Liver (tissue), 10 donors: ENCODE measurements at places on chromosomes 1 and 21. TPM values are rescaled to one million over a fixed set of nuclear protein-coding genes. Genes with fewer than 3 reads are reported as not detected.
A peak's percentile ranks its signal among the peaks of the same experiment; 100 is the strongest.

- no peak for DNase-seq
Measured at GRCh38 chr1:154962156-154962749, 671 bp upstream of the PYGO2 start.

- DNase-seq = no peak
Measured at GRCh38 chr1:198068285-198068684, 88.5 kb upstream of the NEK7 start.

DNA sequence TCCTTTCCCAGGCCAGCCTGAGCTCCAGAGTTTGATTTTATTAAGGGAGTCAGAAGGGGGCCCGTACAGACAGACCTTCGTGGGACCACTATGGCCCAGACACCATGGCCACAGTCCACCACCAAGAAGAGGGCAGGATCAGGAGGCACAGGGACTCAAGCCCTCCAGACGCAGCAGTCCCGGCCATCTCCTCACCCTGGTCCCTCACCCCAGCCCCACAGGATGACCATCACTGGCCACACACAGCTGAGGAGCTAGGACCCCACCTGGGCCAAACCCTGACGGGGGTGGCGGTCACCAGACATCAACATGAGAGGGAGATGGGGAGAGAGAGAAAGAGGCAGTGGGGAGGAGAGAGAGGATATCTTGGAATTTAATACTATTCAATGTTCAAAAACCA, 29.2 kb upstream of the AGPAT3 start:
- DNase-seq = no peak

DNA sequence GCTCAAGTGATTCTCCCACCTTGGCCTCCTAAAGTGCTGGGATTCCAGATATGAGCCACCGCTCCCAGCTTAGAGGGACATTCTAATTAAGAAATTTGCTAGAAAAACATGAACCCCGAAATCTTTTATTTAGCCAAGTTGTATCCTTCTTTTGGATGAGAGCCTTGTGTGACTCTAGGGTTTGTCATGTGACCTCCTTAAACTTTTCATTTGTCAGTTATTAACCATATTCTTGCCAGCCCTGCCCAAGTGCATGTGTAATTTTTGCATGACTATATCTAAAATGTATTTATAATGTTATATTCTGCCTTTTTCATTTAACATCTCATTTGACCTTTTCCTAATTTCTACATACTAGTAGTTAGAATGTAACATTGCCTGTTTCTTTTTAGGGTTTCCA, 1.9 kb downstream of the UTP25 start:
- DNase-seq = no peak

DNA sequence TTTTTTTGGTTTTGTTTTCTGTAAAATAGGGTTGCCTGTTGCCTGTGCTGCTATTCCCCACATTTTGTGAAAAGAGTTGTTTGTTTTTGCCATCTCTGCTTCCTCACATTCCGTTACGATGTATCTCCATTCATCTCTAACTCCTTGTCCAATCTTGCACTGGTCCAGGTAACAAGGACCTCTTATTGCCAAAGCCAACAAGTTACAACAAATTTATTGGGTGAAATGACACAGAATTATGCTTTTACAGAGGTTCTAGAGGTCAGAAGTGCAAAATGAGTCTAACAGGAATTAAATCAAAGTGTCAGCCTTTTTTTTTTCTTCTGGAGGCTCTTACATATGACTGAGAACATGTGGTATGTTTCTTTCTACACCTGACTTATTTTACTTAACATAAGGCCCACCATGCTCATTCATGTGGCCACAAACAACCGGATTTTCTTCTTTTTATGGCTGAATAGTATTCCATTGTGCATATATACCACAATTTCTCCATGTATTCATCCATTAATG, 787.9 kb upstream of the B3GALT2 start:
- DNase-seq = no peak

DNA sequence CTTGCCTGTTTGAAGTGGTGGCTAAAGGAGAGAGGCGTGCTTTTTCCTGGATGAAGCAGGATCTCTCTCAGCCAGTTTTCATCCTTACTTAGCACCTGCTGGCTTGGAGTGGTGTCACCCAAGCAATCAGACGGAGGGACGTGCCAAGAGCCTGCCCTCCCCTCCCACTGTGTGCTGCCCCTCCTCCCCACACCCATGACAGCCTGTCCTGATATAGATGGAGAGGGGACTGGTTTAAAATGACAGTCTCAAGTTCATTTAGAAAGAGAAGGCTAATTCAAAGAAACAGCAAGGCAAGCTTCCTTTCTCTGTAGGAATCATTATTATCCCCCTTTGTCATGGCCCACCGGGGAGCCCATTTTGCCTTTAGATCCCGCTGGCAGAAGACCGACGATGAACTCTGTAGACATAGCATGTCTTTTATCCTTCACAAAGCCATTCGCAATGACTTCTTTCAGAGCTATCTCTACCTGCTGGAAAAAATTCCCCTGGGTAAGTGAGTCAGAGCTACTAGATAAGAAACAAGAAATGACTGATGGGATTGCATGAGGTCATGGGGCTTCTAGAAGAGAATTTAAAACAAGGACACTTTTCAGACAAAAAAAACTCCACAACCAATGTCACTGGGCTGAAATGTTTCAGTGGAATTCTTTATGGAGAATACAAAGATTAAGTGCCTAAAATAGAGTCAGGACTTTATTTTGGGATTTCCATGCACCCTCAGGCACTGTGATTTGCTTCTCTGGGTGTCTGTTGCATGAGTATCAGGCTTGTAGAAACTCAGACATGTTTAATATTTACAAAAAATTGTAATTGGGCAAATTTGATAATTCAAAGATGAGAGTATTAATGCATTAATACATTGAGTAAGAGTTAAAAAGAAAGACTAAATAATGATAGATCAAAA, at the start of gene NTMT2:
Gene NTMT2, plus strand, starts transcription at position 190 of the 907 bp plus-strand sequence. Its CDS starts 149 bp downstream, at position 339.
- no peak for DNase-seq

DNA sequence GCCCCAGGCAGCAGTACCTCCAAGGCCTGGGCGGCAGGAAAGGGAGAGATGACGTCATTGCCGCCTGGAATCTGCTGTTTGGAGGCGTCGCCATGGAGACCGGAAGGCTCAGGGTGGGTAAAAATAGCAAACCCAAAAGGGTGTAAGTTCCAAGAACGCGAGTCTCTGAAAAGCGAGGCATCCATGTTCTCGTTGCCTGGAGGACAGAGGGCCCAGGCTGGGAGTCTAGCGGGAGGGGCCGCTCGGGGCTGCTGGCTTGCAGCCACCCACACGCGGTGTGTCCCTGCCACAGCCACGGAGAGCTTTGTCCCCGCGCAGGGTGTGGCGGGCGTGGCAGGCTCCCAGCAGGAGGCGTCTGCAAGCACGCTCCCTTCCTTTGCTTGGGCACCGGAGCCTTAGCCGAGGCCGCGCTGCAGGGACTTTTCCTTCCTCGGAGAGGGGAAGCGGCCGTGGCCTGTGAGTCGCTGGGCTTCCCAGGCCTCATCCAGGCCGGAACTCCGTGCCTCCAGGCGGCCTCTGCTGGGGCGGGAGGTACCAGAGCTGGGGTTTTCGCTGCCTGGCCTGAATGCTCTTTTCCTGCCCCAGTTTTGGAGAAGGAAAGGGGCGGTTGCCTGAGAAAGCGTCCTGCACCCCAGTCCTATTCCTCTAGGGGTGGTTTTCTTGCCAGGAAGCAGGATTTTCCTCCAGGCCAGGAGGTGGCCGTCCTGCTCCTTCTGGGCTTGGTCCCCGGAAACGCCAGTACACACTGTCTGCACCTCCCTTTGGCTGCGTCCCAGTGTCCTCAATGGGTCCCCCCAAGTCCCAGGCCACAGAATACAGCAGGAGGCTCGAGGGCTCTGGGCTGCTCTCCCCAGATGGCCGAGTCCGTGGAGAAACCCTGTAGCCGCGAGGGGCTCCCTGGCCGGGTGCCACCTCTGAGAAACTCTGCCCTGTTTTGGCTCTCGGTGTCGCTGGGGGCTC, 15.3 kb upstream of the SKI start:
- DNase-seq = peak; percentile 59

DNA sequence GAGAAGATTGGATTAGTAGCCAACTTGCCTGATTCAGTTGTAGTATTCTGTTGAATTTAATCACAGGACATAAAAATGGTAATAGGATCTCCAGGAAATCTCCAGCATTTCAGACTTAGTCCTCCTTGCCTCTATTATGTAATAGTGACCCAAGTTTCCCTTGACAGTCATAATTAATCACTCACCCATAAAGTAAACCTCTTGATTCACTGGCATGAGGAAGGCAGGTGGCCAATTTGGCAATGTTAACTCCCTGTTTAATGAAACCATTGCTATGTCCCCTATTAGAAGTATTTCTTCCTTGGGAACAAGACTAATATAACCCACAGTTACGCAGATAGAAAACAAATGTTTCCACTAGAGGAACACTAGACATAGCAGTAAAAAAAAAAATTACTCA, 604.8 kb upstream of the CXADR start:
- no peak for DNase-seq

- no peak for DNase-seq
Measured at GRCh38 chr1:69967245-69967766, 238.1 kb downstream of the LRRC40 start.

GRCh38 chr21:27408826-27409225, 441.9 kb upstream of the ADAMTS5 start:
- no peak for DNase-seq

- no peak for DNase-seq
Measured at GRCh38 chr1:198653808-198654413, 15.1 kb downstream of the PTPRC start.

DNA sequence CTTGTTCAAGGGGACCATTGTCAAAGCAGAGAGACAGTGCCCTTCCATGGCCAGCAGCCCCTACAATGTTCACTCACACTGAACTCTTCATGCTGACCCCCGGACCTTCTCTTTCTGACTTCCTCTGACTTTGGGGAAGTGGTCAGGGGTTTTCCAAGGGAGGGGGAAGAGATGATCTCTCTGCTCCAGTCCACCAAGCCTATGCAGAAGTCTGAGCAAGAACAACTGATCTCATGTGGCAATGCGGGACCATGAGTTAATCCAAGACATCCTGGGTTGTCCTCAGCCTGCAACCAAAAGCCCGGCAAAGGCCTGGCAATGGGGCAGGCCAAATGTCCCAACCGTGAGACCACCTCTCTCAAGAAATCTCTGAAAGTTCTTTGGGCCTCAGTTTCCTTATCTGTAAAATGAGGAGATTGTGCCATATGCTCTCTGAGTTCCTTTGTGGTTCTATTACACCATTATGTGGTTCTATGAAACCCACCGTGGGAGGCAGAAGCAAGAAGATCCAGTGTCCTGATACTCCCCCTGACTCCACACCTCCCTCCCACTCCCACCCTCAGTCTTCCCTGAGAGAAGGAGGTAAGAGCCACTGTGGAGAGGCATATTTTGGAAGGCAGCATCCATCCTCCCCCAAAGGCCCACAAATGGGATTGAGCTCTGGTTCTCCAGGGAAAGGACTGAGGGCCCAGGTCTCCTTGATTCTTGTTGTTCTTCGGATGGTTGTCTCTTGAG, 11.8 kb upstream of the ARHGEF2 start:
- DNase-seq = no peak

GRCh38 chr1:217091561-217091960, 368.3 kb upstream of the ESRRG start:
- no peak for DNase-seq

DNA sequence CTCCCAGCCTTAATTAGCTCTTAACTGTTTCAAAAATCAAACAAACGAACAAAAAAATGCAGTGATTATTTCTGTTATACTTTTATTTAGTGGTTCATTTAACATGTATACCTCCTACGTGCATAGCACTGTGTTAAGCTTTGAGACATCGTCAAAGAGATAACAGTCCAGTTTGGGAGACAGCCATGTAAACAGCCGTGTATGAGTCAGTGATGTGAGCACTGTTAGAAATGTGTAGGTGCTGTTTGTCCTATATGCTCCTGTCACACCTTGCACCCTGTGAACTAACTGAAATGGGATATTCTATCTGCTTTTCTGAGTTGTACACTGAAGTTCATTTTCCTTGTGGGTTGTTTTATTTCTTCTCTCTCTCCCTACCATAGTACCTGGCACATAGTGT, 109.7 kb upstream of the CACYBP start:
- no peak for DNase-seq

- DNase-seq = no peak
Measured at GRCh38 chr1:229152311-229152710, 118.6 kb upstream of the RAB4A start.

GRCh38 chr1:154181944-154182343, 10.0 kb downstream of the TPM3 start:
- no peak for DNase-seq

DNA sequence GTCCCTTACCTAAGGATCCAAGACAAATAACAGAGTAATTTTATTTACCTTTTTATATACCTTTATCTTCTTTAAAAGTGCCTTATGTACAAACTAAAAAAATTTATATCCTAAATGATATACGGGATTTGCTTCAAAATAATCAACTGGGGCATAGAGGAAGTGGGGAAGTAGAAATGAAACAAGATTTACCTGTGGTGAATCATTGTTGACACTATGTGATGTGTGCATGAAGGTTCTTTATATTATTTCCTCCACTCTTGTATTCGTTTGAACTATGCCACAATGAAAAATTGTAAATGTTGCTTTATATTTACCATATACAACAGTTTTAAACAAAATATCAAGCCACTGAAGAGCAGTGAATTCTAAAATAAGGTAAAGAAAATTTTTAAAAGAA, 13.0 kb downstream of the RGS7 start:
- no peak for DNase-seq

DNA sequence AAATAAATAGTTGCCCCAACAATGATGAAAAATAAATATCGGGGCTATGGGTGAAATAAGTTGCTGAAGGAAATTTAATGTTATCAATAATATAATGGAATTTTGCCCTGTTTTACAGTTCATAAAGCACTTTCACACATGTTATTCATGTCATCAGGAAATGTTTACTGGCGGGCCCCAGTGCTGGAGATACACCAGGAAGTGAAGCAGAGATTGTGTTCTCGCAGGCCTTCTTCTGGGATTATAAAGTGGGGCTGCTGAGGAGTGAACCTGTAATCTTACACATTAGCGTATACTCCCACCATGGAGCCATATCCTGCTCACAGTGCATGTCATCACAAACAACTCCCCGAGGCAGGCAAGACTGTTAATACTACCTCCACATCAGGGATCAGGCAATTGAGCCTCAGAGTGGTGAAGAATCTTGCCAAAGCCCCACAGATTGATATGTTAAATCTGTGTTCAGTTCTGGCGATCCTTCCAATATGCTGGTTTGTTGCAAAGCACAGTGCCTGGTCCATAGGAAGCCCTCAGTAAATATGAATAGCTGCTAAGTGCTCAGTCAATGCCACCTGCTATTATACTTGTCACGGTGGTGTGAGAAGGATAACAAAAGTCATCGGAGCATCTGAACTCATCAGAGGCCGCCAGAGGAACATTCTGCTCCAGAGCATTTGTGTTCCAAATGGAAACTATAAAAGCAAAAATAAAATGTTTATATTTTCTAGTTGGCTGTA, 104.4 kb upstream of the UBE2U start:
- DNase-seq = no peak

DNA sequence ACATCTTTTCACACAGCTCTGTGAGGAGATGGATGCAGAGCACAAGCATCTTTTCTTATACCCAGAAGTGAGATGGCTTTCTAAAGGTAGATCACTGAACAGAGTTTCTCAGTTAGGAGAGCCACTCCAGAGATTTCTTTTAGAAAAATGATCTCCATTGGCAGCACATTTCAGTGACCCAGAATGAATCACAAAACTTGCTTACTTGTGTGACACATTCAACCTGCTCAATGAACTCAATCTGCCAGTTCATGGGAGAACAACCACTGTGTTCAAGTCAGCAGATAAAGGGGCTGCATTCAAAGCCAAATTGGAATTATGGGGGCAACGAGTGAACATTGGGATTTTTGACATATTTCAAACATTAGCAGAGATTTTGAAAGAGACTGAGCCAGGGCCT, 78.3 kb downstream of the UCHL5 start:
- DNase-seq = no peak

Gene AMY2B
- 16.7 TPM for total RNA-seq

Gene LRRC38
- not detected for total RNA-seq

Gene PIGR
- 0.09 TPM for total RNA-seq
